ENCODE measurements at places on chromosomes 12 and 14.

DNA sequence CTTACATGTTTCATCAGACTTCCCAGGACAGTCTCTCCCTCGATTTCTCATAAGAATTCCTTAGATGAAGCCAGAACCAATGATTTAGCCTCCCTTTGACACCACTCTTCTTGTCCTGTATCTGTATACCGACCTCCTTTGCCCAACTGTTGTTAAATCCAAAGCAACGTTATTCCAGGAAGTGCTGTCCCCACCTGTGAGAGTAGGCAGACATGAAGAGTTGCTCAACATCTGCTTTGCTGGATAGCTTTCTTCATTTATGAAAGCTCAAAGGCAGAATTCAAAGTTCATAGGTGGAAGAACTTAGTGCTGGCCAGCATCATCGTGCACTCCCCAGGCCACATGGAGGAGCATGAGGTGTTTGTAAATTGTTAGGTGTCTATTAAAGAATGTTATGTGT is 55.6 kb downstream of the GTF2A1 start:
- no peak for DNase-seq

GRCh38 chr14:105311838-105312237 is 2.7 kb upstream of the PACS2 start:
- no peak for DNase-seq

- DNase-seq, result no peak
These were observed 217.4 kb upstream of the PDE3A start for GRCh38 chr12:20150835-20151422.

DNA sequence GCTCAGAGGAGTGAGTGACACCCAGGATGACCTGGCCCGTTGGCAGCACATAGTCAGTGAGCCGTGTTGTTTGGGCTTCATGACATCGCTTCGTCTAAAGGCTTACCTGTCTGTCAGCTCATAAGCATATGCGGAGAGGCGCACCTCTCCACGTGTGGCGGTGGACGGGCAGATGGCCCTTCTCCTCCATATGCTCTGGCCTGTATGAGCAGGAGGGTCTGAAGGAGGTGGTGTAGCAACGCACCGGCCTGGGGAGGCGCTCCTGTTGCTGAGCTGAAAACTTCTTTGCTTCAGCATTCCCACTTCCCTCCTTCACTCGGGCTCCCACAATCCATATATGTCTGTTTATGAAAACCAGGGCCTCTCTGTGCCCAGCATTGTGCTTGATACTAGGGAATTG is 186.1 kb downstream of the TSPAN9 start:
- no peak for DNase-seq

DNA sequence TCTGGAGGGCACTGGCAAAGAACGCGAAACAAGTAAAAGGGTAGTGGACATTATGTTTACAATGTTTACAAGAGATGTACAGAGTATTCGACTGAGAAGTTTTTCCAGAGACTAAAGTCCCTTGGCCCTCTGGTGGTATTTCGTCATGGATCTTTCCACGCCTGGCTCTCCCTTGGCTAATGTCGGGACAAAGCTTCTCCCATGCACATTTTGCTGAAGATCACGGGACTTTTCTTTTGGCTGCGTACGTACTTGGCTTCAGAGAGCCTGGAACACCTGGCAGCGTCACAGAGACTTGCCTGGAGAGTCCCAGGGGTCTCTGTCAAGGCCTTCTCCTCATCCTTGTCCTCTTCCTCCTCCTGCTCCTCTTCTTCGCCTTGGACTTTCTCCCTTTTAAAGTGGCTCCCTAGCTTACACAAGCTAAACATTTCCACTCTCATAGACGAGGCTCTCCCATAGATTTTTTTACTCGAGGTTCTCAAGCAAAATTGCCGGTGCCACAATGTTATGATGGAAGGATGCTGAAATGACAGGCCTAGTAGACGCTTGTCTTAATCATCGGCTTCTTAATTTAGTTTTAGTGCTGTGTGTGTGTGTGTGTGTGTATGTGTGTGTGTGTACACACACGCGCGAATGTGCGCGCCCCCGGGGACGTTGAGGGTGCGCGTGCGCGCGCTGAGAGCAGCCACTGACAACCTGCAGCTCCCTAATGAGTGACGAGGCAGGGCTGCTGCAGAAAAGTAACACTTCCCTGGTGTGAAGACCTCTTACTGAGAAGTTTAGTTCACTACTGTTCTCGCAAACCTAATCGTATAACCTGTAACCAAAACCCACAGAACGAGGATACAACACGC is 4.9 kb upstream of the FOXG1 start:
- DNase-seq, result no peak

- no peak for DNase-seq
These were observed 581.7 kb downstream of the DIO2 start for GRCh38 chr14:79629411-79630287.

- DNase-seq, result no peak
These were observed 201.7 kb upstream of the PLXNC1 start for GRCh38 chr12:93946542-93947150.

GRCh38 chr12:89707703-89708564 is 704 bp downstream of the ATP2B1 start:
- peak; percentile 7 for DNase-seq

GRCh38 chr12:98470469-98471082 is 44.8 kb upstream of the TMPO start:
- DNase-seq, result no peak

- DNase-seq, result no peak
These were observed 19.5 kb upstream of the NUP107 start for GRCh38 chr12:68667291-68667690.

GRCh38 chr12:123358035-123358434 is 6.6 kb downstream of the SBNO1 start:
- no peak for DNase-seq

- DNase-seq, result no peak
These were observed 66.8 kb downstream of the TXNDC16 start for GRCh38 chr14:52485350-52485960.

DNA sequence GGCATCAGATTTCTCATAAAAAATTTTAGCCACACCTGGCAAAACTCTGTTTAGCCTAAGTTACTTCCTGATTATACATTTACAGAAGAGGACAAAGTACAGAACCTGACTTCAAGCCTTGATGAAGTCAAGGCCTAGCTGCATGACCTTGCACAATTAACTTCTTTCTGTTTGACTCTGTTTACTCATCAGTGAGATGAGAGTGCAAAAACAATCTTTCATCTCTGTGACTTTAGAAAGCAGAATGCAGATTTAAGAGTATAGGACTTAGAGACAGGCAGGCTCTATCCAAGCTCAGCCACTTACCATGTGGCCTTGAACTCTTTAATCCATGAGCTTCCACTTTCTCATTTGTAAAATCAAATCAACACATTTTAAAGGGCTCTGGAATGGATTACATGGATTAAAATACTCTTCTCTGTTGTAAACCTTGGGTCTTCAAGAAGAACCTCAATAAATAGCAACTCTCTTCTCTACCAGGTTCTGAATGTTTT is 1178.9 kb downstream of the FLRT2 start:
- DNase-seq, result no peak

DNA sequence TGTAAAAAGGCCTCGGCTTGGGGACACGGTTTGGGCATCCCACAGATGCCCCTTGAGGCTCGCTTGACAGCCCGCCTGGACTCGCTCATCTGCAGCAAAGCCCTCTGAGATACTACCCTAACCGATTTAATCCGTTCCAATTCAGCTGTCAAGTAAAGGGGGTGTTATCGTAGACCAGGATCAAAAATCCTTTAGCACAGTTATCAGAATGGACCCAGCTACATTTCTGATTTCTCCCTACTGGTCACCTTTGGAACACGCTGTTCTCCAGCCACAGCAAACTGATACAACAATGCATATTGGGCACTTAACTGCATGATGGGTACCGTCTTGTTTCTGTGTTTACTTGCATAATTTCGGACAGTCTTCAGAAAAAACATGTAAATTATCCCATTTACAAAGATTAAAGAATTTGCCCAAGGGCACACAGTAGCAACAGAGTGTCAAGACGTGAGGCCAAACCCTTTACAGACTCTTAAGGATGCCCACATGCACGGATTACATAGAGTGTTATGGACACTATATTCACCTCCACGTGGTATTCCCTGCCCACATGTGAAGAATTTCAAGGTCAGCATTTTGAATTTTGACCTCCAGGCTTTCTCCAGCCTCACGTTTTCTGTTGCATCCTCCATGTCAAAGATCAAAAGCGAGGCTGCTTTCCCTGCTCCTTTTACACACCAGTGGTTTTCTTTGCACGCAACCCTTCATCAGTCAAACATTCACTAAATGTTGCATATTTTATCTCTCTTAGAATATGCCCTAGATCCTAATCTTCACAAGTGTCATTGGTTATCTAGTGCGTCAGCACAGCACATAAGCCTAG is 3.2 kb upstream of the DUSP6 start:
- DNase-seq, result no peak

- no peak for DNase-seq
These were observed 127.8 kb downstream of the FBXL14 start for GRCh38 chr12:1466481-1467154.

GRCh38 chr12:69064734-69065443 is 131.9 kb upstream of the CPM start:
- DNase-seq, result no peak

GRCh38 chr14:75824318-75824717 is 157.5 kb downstream of the TGFB3 start:
- DNase-seq, result no peak

GRCh38 chr14:77520555-77520954 is 21.9 kb upstream of the ISM2 start:
- DNase-seq, result no peak

- no peak for DNase-seq
These were observed 168.0 kb downstream of the SLC16A7 start for GRCh38 chr12:59763835-59764234.

DNA sequence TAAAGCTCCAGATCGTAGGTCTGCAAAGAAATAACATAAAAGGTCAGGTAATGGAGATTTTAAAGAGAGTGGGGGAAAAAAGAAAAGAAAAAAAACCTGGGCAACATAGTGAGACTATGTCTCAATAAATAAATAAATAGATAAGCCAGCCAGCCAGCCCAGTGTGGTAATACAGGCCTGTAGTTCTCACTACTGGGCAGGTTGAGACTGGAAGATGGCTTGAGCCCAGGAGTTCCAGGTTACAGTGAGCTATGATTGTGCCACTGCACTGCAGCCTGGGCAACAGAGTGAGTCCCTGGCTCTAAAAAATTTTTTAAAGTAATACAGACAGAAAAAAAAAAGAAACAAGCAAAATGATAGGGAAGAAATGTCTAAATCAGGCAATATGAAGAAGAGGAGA is 43.2 kb upstream of the BBS10 start:
- DNase-seq, result no peak

GRCh38 chr14:102201776-102202175 is 62.1 kb downstream of the WDR20 start:
- DNase-seq, result no peak

DNA sequence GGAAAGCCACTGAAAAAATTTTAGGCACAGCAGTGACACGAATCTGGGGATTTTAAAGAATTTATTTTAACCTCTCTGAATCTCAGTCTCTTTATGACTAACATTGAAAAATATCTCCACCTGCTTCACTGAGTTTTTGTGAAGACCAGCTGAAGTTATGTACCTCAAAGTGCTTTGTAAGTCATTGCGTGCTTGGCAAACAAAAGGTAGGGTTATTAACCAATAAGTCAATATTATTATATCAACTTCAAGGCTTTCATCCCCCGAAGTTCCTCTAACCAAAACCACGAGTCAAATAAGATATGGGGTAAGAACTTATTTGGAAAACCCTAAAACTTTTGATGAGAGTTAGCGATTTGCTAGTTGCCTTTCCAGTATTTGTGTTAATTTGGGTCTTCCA is 62.3 kb downstream of the HSPB8 start:
- DNase-seq, result no peak

DNA sequence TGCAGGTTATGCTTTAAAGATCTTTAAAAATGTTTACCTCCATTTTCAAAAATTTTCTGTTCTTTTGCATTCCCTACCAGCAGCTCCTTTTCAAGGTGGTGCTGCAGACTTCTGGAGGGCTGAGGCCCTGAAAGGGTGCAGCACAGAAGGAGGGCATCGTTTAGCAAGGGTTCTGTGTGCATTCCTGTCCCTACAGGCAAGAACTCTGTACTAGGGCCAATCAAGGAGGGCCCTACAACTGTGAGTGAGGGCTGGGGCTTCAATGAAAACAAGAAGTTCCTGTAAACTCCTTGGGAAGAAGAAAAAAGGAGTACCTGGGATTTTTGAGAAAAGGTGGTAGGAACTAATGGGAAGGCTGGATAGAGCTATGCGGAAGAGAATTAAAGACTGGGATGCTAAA is 50.7 kb upstream of the CSRP2 start:
- DNase-seq, result no peak

DNA sequence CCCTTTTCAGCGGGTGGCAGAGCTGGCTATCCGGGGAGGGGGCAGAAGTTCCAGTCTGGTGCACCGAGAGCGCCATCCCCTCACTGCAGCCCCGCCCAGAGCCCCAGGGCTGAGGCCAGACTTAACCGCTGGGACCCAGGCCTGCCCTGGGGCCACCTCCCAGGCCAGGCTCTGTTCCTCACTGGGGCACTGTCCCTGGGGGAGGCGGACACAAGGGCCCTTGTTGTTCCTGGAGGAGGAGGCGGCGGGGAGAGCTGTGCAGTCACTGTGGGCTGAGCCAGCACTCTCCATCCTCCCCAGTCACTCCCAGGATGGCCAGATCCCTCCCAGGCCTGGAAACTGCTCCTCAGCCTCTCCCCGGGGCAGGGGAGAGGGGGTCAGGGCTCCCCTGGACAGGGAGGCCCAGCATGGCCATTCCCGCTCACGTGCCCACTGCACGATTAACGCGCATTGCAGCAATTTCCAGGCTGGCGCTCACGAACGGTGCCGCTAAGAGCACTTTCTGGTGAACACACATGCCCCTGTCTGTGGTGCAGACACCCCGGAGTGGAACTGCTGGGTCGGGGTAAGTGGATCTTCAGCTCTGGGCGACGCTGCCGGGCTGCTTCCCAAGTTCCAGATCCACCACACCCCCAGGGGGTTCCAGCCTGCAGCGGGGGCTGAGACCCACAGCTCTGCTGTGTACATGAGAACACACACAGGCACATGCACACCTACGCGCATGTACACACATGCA is 89.8 kb upstream of the SFSWAP start:
- no peak for DNase-seq

DNA sequence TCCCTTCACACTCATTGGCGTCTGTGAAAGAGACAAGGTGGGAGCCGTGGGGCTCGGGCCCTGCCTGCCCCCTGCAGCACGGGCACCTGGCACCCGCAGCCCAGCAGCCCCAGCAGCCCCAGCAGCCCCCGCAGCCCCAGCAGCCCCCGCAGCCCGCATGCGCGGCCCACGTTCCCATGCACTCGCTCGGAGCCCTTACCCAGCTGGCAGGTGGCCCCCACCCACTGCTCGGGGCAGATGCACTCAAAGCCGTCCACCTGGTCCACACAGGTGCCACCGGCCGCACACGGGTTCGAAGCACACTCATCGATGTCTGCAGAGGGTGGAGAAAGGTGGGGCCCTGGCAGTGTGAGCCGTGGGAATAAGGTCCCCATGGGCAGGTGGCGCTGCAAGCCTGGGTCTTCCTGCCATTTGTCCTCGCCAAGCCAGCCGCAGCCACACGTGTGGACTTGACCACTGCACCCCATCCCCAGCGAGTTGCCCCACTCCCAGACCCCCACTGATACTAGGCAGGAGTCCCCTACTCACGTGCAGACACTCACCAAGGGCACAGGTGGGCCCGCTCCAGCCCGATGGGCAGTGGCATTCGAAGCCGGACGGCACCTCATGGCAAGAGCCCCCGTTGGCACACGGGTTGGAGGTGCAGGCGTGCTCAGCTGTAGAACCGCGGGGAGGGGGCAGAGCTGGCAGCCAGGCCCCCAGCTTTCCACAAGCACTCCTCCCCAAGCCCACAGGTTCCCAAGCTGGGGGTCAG is 17.3 kb downstream of the JAG2 start:
- DNase-seq, result no peak
